Activated naive CD8-positive, alpha-beta T cell treated with anti-CD3 and anti-CD28 coated beads, Interleukin-2, amount 50 U/mL, for 16 hours (primary cell): ENCODE measurements at places on chromosomes 12 and 14.

DNA sequence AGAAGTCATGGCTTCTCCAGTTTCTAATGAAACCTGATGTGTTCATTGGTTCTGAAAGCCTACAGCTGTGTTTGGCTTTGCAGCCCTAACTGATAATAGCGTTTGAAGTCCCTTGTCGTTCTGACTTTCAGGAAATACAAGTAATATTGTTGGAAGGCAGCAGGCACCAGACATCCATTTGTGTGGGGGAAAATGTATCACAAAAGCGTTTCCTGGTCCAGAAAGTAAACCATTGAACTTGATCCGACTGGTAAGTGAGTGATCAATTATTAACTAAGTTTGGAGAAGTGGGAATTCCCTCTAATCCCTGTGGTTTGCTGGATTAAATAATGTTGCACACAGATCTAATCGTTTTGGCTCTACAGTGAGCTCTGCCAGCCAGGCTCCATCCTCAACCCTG is 77.3 kb upstream of the LTA4H start:
- DNase-seq = no peak

GRCh38 chr12:117662220-117662619 is 300.8 kb upstream of the NOS1 start:
- DNase-seq = no peak

GRCh38 chr14:62103464-62103863 is 341.2 kb downstream of the SNAPC1 start:
- DNase-seq = no peak

- DNase-seq = no peak
Observed at GRCh38 chr12:80670214-80670613, 37.2 kb upstream of the MYF6 start.
